ENCODE measurements at places on chromosomes 4 and X.

GRCh38 chrX:56343664-56344063, 111.5 kb downstream of the KLF8 start:
- DNase-seq = no peak

- no peak for DNase-seq
Measured at GRCh38 chrX:38879631-38880220, 78.5 kb downstream of the MID1IP1 start.

DNA sequence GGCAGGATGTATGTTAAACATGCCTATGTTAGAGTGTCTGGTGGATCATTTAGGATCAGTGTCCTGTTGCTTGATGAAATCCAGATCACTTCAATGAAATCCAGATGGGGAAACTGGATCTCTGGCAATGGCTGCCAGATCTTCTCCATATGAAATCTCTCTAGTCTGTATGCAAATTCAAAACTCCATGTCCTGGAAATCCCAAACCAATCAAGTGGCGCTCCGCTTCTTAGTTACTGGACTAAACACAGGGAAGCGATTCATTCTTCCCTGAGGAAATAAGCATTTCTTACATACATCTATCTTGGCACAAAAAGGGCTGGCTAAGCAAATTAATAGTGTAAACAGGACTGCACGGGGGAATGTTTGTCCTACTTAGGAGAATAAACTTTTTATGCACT, 94.9 kb downstream of the HDAC8 start:
- DNase-seq = no peak

DNA sequence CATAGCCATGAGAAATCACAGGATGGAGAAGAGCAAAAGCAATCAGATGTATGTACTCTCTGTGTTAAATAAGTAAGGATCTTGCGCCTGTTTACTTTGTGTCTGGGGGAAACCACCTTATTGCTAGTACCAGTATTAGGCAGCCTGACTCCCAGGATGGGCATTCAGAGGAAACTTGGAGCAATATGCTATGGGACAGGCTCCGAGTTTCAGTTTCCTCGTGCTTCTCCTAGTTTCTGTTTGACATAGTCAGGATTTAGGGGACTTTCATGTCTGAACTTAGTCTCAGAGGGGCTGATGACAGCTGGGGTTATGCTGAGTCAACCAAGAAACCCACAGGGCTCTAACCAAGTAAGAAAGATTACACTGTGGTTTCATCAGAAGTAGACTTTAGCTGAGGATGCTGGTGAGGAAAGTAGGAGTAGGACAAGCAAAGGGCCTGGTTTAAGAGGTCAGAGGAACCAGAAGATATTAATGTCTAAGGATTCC, 13.5 kb downstream of the NSUN7 start:
- DNase-seq = no peak

GRCh38 chr4:114384629-114385028, 214.0 kb upstream of the UGT8 start:
- DNase-seq = no peak

GRCh38 chr4:10085386-10085785, 31.2 kb downstream of the WDR1 start:
- no peak for DNase-seq

DNA sequence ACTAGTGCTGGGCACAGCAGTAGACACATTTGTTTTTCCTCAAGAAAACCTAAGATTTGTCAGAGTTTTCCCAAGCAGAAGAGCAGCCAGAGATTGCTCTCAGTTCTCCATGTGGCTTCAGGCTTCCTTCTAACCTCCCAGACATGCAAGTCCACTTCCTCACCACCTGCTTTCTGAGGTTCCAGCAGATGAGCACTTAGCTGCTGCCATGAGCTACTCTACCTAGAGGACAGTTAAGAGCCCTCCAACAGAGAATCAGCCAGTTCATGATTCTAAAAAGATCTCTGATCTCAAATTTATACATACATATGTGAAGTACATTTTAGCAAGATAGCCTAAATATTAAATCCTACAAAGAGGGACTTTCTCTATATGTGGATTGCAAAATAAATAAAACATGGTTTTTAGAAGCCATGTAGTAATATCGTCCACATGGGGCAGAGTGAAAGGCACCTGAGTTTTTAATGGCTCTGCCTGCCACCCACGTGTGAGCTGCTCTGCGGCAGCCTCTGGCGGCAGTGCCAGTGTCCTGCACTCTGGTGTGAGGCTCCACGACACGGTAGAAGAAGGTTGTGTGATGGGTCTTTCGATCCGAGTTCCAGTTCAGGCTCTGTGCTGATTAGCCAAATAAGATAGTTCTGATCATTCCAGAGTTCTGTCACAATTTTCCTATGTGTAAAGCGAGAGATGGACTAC, 10.3 kb downstream of the CYP4V2 start:
- peak; percentile 27 for DNase-seq

- DNase-seq = no peak
Measured at GRCh38 chrX:84469226-84469625, 33.0 kb downstream of the HDX start.

DNA sequence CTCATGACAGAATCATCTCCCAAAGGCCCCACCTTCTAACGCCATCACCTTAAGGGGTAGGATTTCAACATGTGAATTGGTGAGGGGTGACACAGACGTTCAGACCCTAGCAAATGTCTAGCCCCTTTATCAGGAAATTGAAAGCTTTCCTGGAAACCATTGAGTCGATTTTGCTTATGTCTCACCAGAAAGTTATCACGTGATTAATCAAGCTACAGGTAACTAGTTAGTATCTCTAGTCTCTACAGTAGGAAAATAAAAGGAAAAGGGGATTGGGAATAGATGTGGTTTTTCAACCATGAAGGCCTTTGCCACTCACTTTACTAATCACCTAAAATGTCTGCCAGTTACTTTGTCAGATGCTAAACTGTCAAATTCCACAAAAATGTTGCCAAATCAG, 1133.0 kb downstream of the PDHA2 start:
- DNase-seq = no peak

DNA sequence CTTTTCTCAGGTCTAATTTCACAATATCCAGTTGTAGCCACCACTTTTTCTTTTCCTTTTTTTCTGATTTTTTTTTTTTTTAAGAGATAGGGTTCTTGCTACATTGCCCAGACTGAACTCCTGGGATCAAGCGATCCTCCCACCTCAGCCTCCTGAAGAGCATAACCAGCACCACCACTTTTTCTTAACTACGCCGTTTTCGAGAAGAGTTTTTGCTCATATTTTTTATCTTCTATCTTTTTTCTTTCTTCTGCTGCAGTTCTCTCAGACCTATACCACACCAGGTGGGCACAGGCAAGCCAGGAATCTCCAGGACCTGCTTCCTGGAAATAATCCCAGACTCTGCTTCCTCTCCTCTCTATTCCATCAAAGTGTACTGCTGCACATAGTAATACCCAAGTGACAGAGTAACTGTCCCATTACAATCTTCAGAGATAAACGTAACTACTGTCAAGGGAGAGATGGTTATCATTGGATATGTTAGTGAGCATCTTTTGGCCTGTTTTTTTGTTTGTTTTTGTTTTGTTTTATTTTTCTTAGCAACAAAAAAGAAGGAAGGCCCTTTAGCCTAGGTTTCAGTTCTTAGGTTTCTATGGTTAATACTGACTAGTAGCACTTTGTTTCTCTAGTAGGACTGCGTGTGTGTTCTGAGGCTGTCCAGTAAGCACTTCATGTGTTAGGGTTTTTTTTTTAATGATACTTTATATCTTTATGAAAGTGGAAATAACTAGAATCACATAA, 59.2 kb upstream of the TXK start:
- no peak for DNase-seq

DNA sequence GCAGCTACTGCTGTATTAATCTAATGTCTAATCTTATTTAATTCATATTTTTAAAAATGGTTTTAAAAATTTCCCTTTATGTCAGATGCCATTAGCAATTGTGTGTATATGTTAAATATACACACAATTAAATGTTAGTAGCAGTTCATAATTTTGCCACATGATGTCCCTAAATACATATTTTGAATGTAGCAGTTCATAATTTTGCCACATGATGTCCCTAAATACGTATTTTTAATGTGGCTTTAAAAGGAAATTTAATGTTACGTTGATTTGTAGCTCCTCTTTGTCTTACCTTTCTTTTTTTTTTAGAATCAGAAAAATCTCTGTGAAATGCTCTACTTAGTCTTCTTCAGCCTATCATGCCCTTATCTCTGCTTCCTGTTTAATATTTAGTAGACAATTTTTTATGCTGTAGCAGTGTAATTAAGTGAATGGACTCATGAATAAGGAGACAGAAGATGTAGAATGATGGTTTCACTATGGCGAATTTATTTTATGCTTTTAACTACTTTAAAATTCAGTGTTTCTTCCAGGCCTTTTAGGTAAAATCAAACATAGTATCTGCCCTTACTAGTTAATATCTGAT, 26.1 kb downstream of the RBM46 start:
- no peak for DNase-seq

DNA sequence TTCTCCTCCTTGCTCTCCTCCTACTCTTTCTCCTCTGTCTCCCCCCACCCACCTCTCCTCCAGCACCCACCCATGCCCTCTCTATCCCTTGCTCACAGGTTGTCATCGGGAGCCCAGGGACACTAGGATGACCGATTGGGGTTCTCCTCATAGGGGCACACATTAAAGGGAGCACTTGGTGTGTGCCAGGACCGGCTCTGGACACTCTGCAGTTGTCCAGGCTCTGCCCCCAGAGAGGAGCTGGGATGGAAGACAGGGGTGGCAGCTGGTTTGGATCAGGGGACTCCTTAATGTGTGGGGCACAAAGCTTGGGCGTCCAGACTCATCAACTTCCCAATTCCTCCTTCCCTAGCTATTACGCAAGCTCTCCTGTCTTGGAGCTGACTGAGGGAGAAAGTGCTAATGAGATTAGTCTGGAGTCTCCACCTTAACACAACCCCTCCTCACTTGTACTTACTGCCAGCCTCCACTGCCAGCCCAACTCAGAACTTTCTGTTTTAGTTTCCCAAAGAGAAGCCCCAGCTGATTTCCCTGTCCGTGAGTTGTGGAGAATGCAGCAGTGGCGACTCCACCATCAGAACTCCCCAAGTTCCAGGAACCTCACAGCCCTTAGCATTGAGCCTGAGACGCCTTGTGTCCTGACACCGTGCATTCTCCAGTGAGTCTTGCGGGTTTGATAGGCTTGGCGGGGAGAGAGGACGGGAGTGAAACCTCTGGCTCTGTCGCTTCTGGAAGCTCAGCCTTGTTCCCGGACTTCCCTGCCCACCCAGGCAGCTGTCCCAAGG, 52.2 kb downstream of the CXorf49B start:
- DNase-seq = no peak

DNA sequence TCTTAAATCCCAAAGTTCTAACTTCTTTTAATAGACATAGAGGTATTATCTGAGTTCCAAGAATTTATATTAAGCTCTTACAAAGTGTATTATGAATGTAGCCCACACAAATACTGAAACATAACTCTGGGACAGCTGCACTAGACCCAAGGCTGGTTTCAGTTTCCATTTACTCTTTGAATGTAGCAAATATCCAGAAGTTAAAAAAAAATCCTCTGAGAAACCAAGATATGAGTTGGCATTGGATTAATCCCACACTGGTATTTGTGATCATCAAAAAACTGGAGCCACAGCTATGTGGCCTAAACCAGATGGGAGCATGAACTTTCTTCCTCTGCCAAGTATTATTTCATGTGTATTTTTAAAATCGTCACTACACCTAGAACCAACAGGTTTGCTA, 23.6 kb upstream of the SMPX start:
- DNase-seq = no peak

DNA sequence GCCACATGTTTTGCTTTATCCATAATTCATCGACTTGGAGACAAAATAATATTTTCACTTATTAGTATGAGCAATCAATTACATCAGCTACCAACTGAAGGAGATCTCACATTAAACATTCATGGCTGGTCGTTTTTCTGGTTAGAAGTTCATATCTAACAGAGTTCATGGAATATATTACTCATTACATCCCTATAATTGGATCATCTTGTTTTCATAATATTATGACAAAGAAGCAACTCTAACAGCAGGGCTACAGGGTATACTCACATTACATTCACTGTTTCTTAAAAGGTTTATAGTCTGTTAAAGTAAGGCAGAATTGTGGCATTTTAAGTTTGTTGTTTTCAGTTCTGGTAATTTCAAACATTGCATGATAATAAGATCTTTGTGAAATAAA, 33.0 kb downstream of the GSTCD start:
- no peak for DNase-seq

GRCh38 chr4:154779362-154779947, 1.6 kb upstream of the RBM46 start:
- DNase-seq = no peak

Data from activated gamma-delta T cell treated with anti-CD3 and anti-CD28 coated beads, Interleukin-2, amount 50 U/mL, for 16 hours (primary cell).